Stimulated activated CD4-positive, alpha-beta T cell treated with anti-CD3 and anti-CD28 coated beads, Interleukin-4, amount 100 ng/mL, for 24 hours (primary cell): ENCODE measurements at places on chromosomes 2 and 18.
A peak's percentile ranks its signal among the peaks of the same experiment; 100 is the strongest.

DNA sequence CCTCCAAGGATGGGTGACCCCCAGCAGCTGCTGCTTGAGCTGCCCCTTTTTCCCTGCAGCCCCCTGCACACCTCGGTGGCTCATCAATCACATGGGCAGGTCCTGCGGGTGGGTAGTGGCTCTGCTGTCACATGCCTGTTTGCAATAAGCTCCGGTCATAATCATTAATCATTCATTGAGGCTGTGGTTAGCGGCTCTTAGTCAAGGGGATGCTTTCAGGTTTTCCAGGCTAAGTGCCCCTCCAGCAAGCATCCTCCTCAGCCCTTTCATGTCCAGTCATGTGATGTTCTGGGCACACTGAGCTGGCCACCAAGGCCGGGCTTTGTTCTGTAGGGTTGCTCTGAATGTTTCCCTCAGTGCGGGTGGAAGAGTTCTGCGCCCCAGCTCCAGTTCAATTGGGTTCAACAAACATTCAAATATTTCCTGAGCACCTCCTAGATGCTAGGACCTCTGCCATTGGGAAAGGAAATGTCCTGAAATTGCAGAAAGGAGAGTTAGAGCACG lies 96.4 kb upstream of the LDAH start:
- DNase-seq = no peak

DNA sequence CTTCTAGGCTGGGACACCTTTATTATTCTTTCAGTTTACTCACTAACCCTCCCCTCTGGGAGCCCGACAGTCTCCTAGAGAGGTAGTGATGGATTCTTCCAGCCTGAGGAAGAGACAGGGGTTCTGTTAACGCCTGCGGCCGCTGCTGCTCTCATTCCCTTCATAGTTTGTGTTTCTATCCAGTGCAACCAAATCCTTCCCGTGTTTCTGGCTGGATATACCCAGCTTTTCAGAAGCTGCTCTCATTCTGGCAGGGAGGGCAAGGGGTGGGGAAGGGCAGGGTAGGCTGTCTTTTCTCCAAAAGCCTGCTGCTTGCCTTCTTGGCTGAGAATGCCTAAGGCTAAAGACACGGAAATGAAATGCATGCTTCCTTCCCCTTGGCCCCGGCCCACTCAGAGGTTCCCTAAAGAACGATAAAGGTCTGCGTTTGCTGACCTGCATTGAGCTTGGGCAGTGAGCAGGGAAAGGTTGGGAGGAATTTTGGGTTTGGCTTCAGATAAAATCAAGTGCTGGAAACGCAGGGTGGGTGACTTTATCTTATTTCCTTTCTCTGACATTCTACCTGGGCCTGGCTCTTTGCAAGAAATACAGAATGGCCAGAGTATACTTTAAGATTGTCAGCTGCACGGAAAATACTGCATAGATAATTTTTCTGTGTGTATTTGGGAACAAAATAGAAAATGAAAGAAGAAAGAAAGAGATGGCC lies 390.9 kb downstream of the NBAS start:
- DNase-seq = no peak

- DNase-seq = no peak
Measured at GRCh38 chr18:63287691-63288220, 31.8 kb downstream of the BCL2 start.

- DNase-seq = no peak
Measured at GRCh38 chr2:26668041-26668440, 24.5 kb upstream of the KCNK3 start.

GRCh38 chr18:66601649-66602048 lies 2.2 kb downstream of the CDH19 start:
- DNase-seq = no peak

- peak; percentile 56 for DNase-seq
Measured at GRCh38 chr2:203869223-203870042, 1.9 kb downstream of the CTLA4 start.

GRCh38 chr18:13549880-13550232 lies 176.5 kb downstream of the FAM210A start:
- DNase-seq = no peak

DNA sequence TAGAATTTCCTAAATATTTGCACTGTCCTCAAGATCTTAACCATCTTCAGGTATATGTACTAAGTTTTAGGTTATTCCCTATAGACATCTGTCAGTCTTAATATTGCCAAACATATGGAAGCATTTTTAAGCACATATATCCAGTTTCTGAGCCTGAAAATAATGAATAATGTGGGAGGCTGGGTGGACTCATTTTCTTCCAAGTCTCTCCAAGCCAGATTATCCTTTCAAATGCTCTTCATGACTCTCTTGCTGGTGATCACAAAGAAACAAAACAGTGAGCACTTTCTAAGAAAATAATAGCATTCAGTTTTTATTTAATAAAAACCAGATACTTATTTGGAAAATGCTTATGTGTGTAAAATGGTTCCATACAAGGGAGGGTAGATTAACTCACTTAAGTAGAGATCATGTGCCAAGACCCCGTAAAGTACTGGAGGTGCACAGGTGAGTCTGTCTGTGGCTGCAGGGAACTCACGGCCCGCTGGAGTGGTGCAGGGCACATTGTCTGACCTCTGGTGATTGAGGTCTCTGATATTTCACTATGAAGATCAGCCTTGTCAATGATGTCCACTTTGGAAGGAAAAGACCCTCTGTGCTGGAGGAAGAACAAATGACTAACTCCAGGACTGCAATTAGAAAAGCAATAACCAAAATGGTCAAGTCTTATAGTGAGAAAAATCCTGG lies 161.6 kb downstream of the TMEM18 start:
- DNase-seq = no peak

- DNase-seq = no peak
Measured at GRCh38 chr2:6254441-6254840, 562.3 kb downstream of the SOX11 start.
